ENCODE measurements at places on chromosomes 2 and 18. TPM values are rescaled to one million over a fixed set of nuclear protein-coding genes. Genes with fewer than 3 reads are reported as not detected.

- DNase-seq = peak; percentile 36
These were observed 124.4 kb downstream of the INHBB start for GRCh38 chr2:120470041-120470965.

DNA sequence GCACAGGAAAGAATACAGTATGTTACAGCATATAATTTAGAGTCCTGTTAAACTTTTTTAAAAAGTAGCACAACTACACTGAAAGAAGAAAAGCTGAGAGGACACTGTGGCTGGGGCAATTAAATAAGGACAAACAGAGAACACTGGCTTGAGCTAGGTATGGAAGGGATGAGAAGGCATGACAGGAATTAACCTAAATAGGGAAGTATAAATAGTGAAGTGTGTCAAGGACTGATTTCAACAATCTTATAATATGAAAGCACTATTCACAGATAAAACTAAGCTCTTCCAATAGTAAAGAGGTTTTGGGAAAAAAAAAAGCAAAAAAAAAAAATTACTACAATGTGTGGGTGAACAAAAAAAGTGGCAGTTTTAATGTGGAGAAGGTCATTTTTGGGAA is 45.5 kb downstream of the PPP3R1 start:
- no peak for DNase-seq

The VWA3B gene
- 0.64 TPM for total RNA-seq

The C2orf78 gene
- not detected for total RNA-seq

GRCh38 chr18:72867746-72868584 is at the start of gene NETO1:
Gene NETO1, minus strand, starts transcription at chr18:72867987. Its CDS starts 696 bp downstream, at chr18:72867291.
- peak; percentile 85 for DNase-seq

GRCh38 chr2:129347486-129348217 is 631.8 kb upstream of the RAB6C start:
- DNase-seq = no peak

The HDAC4 gene
- total RNA-seq = 51.2 TPM

The SLC25A52 gene
- not detected for total RNA-seq

The MROH2A gene
- not detected for total RNA-seq

DNA sequence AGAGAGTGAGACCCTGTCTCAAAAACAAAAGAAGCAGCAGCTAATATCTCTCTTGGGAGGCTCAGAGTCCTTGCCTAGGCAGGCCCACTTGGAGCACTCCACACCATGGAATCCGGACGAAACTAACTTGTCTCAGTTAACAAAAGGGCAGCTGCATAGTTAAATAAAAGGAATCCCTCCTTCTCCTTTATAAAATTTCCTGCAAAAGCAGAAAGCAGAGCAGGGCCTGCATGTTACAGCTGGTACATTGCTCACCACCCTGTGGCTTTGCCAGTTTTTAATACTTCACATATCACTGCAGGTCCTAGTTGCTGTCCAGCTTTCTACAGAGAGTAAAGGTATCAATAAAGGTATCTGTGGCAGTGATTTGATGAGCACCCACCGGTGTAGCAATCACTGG is 93.6 kb downstream of the ASAP2 start:
- DNase-seq = no peak

- DNase-seq = peak; percentile 82
These were observed 50.7 kb upstream of the RNU4ATAC start for GRCh38 chr2:121479882-121480522.

- DNase-seq = no peak
These were observed 12.0 kb upstream of the C2orf66 start for GRCh38 chr2:196821195-196821594.

- DNase-seq = no peak
These were observed 25.0 kb downstream of the CELF4 start for GRCh38 chr18:37540424-37541138.

- no peak for DNase-seq
These were observed 9.9 kb downstream of the DYTN start for GRCh38 chr2:206708286-206708685.

- no peak for DNase-seq
These were observed 22.5 kb upstream of the ACVR1 start for GRCh38 chr2:157898591-157898996.

The PPIG gene
- 59.0 TPM for total RNA-seq

The KCNG3 gene
- total RNA-seq = 1.9 TPM

- DNase-seq = no peak
These were observed 44.8 kb downstream of the NAB1 start for GRCh38 chr2:190693533-190694232.

The CRYBA2 gene
- 1.3 TPM for total RNA-seq

GRCh38 chr2:96888072-96889011 is 18.5 kb upstream of the SEMA4C start:
- DNase-seq = no peak

DNA sequence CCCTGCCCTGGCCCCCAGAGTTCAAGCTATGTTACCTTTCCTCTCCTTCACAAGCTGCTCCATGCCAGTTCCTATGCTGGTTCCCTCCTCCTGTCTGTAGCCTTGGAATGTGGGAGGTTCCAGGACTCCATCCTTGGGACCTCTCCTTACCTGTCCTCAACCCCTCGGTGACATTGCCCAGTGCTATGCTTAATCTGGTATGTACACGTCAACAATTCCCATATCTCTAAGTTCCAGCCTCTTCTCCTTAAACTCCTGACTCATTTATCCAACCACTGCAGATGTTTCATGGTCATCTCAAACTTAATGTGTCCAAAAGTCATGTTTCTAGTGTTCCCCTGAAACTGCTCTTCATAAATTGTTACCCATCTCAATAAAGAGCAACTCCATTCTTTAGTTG is 160.8 kb downstream of the TNS1 start:
- no peak for DNase-seq

The COPS7B gene
- 55.0 TPM for total RNA-seq

DNA sequence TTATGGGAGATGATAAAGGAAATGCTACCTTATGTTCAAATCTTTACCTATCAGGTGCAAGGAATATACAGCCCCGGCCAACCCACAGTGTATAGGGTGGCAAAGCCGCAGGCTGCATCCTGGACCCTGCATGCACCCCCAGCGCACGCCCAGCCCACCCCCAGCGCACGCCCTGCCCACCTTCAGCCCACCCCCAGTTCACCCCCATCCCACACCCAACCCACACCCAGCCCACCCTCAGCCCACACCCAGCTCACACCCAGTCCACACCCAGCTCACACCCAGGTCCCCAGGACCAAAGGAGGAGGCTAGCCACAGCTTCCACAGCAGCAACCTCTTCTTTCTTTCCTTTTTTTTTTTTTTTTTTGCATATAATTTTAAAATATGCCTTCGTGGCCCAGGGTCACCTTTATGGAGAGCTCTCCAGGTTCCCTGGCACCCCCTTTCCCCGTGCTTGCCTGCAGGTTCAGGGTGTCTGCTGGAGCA is 120.9 kb downstream of the PTGR3 start:
- no peak for DNase-seq

DNA sequence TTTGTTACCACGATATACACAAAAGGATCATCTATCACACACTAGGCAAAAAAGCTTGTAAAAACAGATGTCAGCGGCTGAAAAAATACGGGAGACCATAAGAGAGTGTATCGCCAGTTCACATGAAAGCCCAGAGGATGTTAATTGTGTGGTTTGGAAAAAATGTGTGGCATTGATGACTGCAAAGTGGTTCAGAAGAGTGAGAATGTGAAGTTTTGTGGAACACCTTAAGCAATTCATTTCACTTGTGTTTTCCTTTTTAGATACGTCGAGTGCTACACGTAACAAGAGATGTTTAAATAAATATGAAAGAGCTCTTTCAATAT is 61.7 kb upstream of the DAPL1 start:
- DNase-seq = no peak

- DNase-seq = peak; percentile 67
These were observed 487.5 kb downstream of the DLGAP1 start for GRCh38 chr18:3967359-3968180.

GRCh38 chr2:66782780-66783361 is 347.9 kb downstream of the MEIS1 start:
- no peak for DNase-seq

The MAB21L4 gene
- total RNA-seq = 0.20 TPM

The PRSS56 gene
- not detected for total RNA-seq

GRCh38 chr2:40096360-40096759 is 317.3 kb upstream of the THUMPD2 start:
- no peak for DNase-seq

DNA sequence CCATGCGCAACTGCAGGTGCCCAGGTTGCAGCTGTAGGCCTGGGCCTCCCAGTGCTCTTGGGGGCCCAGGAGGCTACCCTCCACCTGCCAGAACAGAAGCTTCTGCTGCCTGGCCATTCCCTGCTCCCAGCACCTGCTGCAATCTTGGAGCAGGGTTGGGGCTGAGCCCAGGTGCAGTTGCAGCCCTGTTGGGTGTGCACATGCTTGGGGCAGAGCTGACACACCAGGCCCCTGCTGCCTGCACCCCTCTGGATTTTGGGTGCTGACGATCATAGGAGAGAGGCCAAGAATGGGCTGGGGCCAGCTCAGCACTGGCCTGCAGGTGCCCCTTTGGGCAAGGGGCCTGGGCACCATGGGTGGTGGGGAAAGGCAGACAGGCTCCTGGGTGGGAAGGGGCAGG is 20.5 kb upstream of the SP140L start:
- no peak for DNase-seq

- DNase-seq = no peak
These were observed 176.2 kb upstream of the APCDD1 start for GRCh38 chr18:10278265-10278664.

DNA sequence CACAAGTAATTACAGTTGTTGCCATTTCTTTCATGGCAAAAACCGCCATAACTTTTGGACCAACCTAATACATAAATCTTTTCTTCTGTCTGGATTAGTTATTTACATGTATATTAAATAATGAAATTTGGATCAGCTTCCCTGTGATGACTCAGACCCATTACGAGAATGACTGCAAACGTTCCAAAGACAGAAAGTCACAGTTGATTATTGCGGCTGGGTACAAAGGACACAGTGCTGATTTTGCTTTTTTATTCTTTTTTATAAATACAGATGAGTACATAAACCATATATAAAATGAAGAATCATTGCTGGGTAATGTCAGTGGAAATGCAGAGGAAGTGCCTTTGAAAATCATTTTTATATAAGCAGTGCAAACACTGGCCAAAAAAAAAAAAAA is 126.2 kb downstream of the TWIST2 start:
- DNase-seq = no peak

The GALNT14 gene
- total RNA-seq = 2.1 TPM

The ABCG8 gene
- not detected for total RNA-seq

- DNase-seq = no peak
These were observed 46.6 kb upstream of the TCF4 start for GRCh38 chr18:55634545-55634944.

DNA sequence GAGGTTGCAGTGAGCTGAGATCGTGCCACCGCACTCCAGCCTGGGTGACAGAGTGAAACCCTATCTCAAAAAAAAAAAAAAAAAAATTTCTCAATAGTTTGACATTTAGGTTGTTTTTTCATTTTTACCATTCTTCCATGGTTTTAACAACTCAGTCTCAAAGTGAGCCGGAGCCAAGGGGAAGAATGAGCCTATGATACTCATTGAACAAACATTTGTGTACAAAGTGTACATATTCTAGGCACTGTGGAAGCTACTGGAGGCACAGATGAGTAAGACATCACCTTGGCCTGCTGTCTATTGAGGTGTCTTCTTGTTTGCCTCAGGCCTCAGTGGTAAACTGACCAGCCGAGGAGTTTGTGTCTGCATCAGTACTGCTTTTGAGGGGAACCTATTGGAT is 21.9 kb downstream of the CENPO start:
- DNase-seq = peak; percentile 16

Measured in endodermal cell (in vitro differentiated cells).